ENCODE measurements at places on chromosomes 3 and 15.
A peak's percentile ranks its signal among the peaks of the same experiment; 100 is the strongest.

GRCh38 chr15:70741677-70742293 lies 21.6 kb downstream of the UACA start:
- no peak for DNase-seq

GRCh38 chr15:41513506-41514227 lies at the start of gene LTK:
Gene LTK, minus strand, starts transcription at chr15:41513827. Its CDS starts 118 bp downstream, at chr15:41513709.
- DNase-seq = no peak

DNA sequence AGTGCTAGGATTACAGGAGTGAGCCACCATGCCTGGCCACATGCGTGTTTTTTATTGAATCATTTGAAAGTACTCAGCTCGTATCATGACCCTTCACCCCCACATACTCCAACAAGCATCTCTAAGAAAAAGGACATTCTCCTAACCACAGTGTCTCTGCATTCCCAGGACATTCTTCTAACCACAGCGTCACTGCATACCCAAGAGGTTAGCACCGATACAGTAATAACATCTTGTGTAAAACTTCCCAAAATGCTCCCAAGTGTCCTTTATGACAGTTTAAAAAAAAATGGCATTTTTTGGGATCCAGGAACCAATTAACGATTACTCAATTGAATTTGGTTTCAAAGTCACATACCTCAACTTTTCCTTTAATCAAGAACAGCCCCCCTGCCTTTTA lies 39.6 kb downstream of the FLNB start:
- no peak for DNase-seq

- DNase-seq = no peak
These were observed 1063.0 kb upstream of the GBE1 start for GRCh38 chr3:82824491-82824890.

DNA sequence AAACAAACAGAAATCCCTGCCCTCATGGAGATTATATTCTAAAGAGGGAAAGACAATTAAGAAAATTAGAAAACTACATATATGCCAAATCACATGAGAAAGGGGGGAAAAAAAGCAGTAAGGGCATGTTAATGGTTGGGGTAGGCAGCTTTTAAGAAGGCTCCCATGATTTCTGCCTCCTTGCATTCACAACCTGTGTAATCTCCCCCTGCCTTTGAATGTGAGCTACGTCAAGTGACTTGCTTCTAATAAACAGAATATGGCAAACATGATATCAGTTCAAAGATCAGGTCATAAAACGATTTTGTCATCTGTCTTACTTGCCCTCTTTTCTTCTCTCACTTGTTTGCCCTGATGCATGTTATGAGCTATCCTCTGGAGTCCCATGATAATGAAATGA lies 673.6 kb upstream of the ADAMTS9 start:
- DNase-seq = no peak

- DNase-seq = no peak
These were observed 559.8 kb upstream of the CBLB start for GRCh38 chr3:106428565-106428994.

GRCh38 chr15:40470423-40471104 lies at the start of gene CHST14:
Gene CHST14, plus strand, starts transcription at chr15:40470984. Its CDS starts 230 bp downstream, at chr15:40471214.
- peak; percentile 46 for DNase-seq

- no peak for DNase-seq
These were observed 86.4 kb upstream of the VGLL3 start for GRCh38 chr3:87077355-87077754.

All from hypothalamus (tissue), 51 donors.